ENCODE measurements at places on chromosomes 2 and 18.

GRCh38 chr2:235539773-235540172, 45.9 kb downstream of the AGAP1 start:
- DNase-seq = no peak

DNA sequence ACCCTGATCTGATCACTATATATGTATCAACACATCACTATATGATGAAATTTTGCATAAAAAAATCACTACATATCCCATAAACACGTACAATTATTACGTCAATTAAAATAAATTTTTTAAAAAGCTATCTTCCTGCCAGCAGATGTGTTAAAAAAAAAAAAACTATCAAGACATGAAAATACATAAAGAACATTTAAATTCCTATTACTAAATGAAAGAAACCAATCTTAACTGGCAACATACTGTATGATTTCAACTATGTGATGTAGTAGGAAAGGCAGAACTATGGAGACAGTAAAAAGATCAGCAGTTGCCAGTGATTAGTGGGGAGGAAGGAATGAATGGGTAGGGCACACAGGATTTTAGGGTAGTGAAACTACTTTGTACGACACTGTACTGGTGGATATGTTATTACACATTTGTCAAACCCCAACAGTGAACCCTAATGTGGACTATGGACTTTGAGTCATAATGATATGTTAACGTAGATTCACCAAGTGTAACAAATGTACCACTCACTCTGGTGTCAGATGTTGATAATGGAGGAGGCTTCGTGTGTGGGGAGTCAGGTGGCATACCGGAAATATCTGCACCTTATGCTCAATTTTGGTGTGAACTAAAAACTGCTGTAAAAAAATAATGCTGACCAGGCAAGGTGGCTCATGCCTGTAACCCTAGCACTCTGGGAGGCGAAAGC, 27.4 kb downstream of the USP34 start:
- no peak for DNase-seq

DNA sequence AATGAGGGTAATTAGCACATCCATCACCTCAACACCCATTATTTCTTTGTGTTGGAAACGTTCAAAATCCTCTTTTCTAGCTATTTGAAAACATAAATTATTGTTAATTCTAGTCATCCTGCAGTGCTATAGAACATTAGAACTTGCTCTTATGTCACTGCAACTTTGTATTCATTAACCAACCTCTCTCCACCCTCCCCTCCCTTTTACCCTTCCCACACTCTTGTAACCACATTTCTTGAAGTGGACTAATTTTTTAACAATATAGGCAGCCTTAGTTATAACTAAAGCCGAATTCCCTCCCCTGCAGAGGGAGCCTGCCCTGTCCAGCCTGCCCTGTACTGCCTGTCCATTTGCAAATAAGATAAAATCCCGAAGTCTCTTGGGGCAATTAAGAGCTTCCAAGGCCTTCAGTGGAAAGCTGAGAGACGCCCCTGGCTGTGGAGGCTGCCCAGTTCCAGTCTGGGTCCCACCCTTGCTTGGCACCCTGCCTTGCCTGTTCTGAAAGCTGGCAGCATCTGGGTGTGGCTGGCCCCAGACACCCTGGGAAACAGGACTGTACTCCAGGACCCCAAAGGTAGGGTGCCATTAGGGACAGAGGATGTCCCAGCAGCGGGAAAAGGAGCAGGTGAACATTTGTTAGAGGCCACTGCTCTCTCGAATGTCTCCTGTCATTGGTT, 65.1 kb downstream of the MEX3C start:
- DNase-seq = no peak

- DNase-seq = no peak
These were observed 1.4 kb downstream of the RPRD1A start for GRCh38 chr18:36066001-36066400.

- no peak for DNase-seq
These were observed 29.4 kb upstream of the MBP start for GRCh38 chr18:77161961-77162360.

DNA sequence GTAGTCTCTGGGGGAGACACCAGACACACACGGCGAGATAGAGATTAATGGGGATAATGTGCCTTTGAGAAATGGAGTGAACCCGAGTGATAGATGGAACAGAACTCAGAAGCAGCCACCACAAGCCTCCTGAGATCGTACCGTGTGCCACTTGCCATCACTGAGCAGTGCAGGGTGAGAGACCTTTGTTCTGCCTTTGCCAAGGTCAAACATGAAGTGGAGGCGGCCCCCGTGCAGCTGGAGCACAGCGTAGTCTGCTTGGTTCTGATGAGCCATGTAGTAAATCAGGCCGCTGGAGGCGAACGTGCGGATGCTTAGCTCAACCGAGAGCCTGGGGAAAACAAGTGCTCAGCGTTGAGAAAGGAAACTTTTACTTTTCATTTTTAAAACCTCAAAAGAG, 167.0 kb downstream of the LAMA1 start:
- no peak for DNase-seq

DNA sequence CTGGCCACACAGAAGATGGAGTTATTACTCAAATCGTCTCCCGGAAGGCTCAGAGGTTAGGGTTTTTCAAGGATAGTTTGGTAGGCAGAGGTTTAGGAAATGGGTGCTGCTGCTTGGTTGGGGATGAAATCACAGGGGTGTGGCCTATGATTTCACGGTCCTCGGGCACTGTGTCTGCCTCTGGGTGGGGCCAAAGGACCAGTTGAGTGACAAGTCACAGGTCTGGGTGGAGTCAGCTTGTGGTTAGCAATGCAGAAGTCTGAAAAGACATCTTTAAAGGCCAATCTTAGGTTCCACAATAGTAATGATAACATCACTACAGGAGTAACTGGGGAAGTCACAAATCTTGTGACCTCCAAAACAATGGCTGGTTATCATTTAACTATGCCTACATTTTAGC, 387.8 kb downstream of the ZNF521 start:
- DNase-seq = no peak

GRCh38 chr2:42796427-42797248, 4.3 kb upstream of the HAAO start:
- DNase-seq = no peak

DNA sequence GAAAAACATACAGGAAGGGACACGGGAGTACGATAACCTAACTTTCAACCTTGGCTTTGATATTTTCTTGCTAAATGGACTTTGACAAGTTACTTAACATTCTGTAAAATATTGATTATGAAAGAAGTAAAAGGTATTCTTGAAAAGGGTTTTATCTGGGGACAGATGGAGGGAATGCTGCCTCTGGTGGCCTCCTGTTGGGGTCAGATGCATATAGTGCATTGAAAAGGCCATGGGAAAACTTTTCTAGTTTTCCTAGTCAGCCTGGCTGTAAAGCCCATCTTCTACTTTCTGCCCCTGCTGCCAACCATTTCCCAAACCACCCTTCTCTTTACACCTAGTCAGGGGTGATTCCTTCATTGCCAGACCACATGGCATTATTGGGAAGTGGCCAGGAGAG, 22.2 kb upstream of the MSTN start:
- no peak for DNase-seq

GRCh38 chr2:227395556-227395955, 7.8 kb upstream of the SCYGR1 start:
- no peak for DNase-seq

DNA sequence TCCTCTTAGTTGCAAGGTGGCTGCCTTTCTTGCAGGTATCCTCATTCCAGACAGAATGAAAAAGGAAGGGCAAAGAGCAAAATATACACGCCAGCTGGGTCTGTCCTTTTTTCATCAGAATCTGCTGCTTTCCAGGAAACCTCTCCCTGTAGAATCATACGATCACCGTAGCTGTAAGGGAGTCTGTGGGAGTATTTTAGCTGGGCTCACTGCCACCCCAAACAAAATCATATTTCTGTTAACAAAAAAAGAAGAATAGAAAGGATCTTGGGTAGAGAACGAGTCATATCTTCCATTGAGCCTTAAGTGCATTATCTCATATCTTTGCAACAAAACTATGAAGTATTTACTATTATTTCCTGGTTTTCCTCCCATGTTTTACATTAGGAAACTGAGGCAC, 15.0 kb upstream of the TANC1 start:
- no peak for DNase-seq

GRCh38 chr2:219228911-219229304, 528 bp downstream of the ATG9A start:
- DNase-seq = no peak

DNA sequence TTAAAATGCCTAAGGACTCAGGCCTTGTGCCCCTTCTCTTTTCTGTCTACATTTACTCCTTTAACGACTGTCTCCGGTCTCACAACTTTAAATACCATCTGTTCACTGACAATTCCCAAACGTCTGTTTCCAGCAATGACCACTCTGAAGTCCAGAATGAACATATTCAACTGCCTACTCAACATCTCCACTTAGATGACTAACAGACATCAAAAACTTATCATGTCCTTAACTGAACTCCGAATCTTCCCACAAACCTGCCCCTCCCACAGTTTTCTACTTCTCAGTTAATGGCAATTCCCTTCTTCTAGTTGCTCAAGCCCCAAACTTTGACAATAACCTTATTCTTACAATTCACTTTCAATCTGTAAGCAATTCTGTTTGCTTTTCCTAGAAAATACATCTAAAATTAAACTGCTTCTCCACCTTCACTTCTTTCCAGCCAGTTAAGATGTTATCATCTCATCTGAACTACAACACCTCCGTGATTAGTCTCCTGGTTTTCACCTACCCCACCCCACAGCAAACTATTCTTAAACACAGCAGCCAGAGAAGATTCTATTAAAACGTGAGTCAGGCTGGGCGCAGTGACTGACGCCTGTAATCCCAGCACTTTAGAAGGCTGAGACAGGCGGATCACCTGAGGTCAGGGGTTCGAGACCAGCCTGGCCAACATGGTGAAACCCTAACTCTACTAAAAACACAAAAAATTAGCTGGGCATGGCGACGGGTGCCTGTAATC, 2.8 kb downstream of the C1D start:
- DNase-seq = no peak

DNA sequence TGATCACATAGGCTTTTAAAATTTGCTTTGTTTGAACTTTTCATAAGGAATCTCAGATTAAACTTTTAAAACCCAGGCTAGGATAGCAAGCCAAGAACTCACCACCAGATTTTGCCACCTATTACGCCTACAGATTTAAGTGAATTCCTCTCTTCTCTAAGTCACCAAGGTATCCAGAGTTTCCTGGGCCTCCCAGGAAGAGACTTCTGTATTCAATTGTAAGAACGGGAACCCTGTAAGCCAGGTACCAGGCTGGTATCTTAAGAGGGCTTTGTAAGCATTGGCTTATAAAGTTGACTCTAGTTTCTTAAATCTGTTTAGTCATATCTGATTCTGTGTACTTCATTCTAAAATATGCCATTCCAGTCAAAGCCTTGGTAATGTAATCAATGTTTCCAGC, 285.1 kb downstream of the MBD5 start:
- no peak for DNase-seq

- no peak for DNase-seq
These were observed 287.4 kb downstream of the PRKCE start for GRCh38 chr2:45938649-45939511.

DNA sequence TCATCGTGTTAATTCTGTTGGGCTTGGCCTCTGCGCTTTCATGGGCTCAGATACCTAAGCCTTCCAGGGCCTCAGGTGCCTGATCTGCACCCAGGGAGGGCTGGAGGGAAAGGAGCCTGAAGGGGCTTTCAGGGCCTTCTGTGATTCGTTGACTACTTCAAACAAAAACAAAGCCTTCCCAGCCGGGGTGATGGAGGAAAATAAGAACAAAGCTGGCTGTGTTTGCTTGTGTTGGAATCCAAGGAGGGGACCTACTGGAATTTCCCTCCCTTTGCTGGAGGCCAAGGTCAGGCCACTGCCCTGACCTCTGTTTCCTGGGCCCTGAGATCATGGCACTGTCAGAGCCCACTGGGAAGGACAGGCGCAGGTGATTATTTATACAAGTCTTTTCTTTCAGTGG, 135.3 kb downstream of the KLHL29 start:
- DNase-seq = no peak

DNA sequence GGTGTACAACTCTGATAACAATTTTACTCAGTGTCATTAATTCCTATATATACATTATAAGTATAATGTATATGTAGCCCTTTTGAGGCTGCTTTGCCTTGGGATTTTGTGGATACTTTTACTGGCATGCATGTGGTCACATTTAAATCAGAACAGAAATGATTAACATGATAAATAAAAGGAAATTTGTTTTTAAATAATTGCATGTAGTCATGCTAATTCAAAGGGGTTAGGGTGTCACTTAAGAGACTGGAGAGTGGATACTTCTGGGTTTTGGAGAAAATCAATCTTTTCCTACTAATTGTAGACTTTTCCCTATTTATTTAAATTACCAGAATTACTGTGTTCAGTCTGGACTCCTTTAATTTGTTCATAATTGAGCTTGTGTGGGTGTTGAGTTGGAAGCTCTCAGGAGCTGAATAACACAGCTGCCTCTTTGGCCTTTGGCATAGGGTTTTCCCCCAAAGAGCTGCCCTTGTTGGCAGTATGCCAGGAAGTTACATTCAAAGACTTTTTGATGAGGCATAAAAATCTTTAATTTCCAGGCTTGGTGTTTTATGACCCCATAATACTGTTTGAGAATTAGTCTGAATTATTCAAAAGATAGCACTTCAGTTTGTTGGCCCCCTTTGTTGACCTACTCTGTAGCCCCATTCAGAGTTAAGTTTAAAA, 484.7 kb upstream of the NRP2 start:
- no peak for DNase-seq

- DNase-seq = no peak
These were observed 163.1 kb downstream of the RPIA start for GRCh38 chr2:88854528-88854927.

DNA sequence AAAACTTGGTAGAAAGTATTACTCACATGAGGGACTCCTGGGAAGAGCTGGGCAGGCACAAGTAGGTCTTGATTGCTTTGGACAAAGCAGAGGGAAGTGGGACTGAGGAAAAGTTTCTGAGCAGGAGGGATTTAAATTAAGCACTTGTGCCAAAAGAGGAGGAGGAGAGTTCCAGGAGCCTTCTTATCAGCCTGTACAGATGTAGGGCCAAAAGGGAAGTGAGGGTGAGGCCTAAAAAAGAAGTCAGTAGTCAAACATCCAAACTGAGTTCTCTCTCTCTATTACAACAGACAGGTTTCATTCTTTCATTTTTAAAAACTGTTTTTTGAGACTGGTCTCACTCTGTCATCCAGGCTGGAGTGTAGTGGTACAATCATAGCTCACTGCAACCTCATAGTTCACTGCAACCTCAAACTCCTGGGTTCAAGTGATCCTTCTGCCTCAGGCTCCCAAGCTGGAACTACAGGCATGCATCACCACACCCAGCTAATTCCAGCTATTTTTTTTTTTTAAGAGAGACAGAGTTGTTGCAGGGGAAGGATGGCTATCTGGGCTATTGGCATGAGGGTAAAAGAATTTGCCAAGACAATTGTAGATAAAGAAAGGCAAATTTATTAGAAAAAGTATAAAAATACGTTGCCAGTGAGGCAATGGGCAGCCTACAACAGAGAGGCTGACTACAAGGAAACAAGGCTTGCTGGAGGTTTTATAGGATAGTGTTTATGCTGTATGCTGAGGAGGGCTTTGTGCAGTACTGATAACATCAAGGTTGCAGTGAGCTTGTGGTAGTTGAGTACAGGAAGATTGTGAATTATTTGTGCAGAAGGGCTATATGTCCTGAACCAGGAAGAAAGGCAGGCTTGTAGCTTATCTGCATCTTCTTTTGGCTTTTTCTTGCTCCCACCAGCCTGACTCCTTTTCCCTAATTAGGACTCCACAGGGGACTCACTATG, 29.0 kb downstream of the CFAP210 start:
- no peak for DNase-seq

- no peak for DNase-seq
These were observed 189.8 kb downstream of the LTBP1 start for GRCh38 chr2:33136566-33136965.

Measured in activated effector memory CD4-positive, alpha-beta T cell treated with Interleukin-2 at 50 U/mL for 16 hours (primary cell).